ENCODE measurements at places on chromosomes 2 and 18.
A peak's percentile ranks its signal among the peaks of the same experiment; 100 is the strongest.

DNA sequence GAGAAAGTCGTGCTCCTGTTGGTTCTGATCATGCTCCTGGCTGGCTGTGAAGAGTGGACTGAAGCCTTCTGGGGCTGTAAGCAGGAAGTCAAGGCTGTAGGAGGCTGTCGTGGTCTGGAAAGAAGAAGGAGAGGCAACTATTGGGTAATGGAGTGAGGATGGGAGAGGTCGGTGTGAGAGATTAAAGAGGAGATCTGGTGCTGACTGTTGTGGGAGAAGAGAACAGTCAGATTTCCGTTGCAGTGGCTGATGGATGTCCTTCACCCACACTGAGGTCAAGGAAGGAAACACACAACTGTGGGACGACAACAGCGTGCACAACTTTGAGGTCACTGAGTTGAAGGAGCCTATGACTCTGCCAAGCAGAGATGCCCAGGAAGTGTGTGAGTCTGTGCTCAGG lies 2.8 kb upstream of the PSMD1 start:
- H3K4me3 ChIP-seq, result no peak overlapping the region
- DNase-seq, result no peak
- peaks cover 22% of the 10 kb centered on the region for H3K27me3 ChIP-seq

DNA sequence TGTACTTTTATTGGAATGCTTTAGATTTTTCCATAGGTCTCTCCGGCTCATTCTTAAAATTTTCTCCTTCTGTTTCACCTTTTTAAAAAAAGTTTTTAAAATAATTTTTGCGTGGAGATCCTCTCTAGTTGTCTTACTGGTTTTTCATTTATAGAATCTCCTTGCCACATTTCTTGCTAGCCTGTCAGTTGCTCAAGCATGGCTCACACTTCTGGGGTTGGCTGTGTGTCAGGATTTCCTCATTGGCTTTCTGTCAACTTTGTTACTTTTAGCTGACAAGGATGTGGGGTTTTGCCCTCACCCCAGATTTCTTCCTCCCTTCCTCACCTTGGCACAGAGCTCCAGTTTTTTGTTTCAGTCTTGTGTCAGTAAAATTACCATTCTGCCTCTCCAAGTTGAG lies 124.6 kb downstream of the ZNF407 start:
- H3K4me3 ChIP-seq, result no peak overlapping the region
- H3K4me1 ChIP-seq, result peaks cover 22% of the 10 kb centered on the region
- no peak for DNase-seq
- H3K27ac ChIP-seq, result no peak overlapping the region
- H3K36me3 ChIP-seq, result peaks cover 2% of the 10 kb centered on the region

- H3K36me3 ChIP-seq, result peaks cover 13% of the 10 kb centered on the region
- H3K27me3 ChIP-seq, result peaks cover 7% of the 10 kb centered on the region
- H3K27ac ChIP-seq, result peak overlapping the region; percentile 53
- no peak for DNase-seq
- no peak overlapping the region for H3K4me3 ChIP-seq
- H3K4me1 ChIP-seq, result peaks cover 20% of the 10 kb centered on the region
These were observed 1.6 kb upstream of the ADNP2 start for GRCh38 chr18:80107426-80107825.

DNA sequence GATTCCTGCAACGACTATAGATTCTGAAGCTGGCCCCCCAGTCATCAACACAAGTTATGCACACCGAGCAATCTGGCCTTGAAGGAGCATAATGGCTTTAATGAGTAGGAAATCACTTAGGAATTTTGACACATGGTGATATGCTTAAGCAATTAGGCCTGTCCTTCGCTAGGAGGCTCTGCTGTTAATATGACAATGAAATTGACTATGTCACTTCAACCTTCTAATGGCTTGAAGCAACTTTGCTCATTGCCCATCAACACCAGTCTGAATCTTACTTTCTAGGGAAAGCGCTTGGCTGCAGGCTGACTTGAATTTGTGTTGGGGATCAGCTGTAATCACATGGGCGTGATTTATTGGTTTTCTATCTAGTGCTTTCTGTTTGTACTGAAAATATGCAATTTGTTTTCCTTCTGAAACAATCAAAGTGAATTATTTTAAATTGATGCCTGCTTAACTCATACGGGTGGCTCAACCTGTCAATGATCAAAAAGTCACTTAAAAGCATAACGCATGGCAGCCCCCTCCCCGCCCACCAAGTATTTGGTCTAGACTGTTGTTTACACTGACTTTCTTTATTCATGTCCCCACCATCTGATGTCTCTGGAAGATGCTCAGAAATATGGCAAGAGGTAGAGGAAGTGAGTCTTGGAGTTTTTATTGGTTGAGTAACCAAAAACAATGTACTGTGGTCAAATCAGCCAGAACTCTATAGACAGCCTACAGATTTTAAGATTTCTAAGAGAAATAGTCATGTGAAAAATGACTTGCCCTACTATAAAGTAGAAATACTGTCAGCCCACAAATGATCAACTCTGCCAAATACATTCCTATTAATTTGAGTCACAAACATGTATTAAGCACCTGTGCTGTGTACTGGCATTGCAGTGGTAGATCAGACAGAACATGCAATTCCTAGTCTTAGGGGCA lies 344.9 kb downstream of the RBM43 start:
- no peak overlapping the region for H3K4me3 ChIP-seq
- no peaks in the 10 kb centered on the region for H3K4me1 ChIP-seq
- no peaks in the 10 kb centered on the region for H3K27me3 ChIP-seq
- DNase-seq, result no peak
- H3K27ac ChIP-seq, result no peak overlapping the region
- no peaks in the 10 kb centered on the region for H3K36me3 ChIP-seq

- peak; percentile 34 for DNase-seq
- peak overlapping the region; percentile 2 for H3K27ac ChIP-seq
- no peak overlapping the region for H3K4me3 ChIP-seq
- H3K4me1 ChIP-seq, result peaks cover 40% of the 10 kb centered on the region
- H3K27me3 ChIP-seq, result peaks cover 2% of the 10 kb centered on the region
These were observed 29.4 kb downstream of the ITM2C start for GRCh38 chr2:230893841-230894781.

GRCh38 chr2:192184349-192184748 lies 10.4 kb downstream of the TMEFF2 start:
- H3K4me3 ChIP-seq, result no peak overlapping the region
- H3K27me3 ChIP-seq, result peaks cover 17% of the 10 kb centered on the region
- H3K4me1 ChIP-seq, result no peaks in the 10 kb centered on the region
- DNase-seq, result no peak
- H3K36me3 ChIP-seq, result no peaks in the 10 kb centered on the region

- H3K27ac ChIP-seq, result no peak overlapping the region
- peaks cover 2% of the 10 kb centered on the region for H3K4me1 ChIP-seq
- H3K27me3 ChIP-seq, result no peaks in the 10 kb centered on the region
- no peak for DNase-seq
- no peaks in the 10 kb centered on the region for H3K36me3 ChIP-seq
- no peak overlapping the region for H3K4me3 ChIP-seq
These were observed 86.9 kb downstream of the VSNL1 start for GRCh38 chr2:17627434-17627833.

GRCh38 chr2:221258464-221258863 lies 313.6 kb downstream of the EPHA4 start:
- H3K27ac ChIP-seq, result no peak overlapping the region
- no peaks in the 10 kb centered on the region for H3K27me3 ChIP-seq
- no peaks in the 10 kb centered on the region for H3K4me1 ChIP-seq
- DNase-seq, result no peak
- H3K36me3 ChIP-seq, result no peaks in the 10 kb centered on the region
- H3K4me3 ChIP-seq, result no peak overlapping the region

GRCh38 chr2:42110641-42111322 lies 58.4 kb upstream of the EML4 start:
- no peaks in the 10 kb centered on the region for H3K27me3 ChIP-seq
- H3K36me3 ChIP-seq, result no peaks in the 10 kb centered on the region
- H3K27ac ChIP-seq, result no peak overlapping the region
- H3K4me3 ChIP-seq, result no peak overlapping the region
- DNase-seq, result no peak
- peaks cover 12% of the 10 kb centered on the region for H3K4me1 ChIP-seq

GRCh38 chr2:25246001-25246400 lies 77.6 kb upstream of the POMC start:
- H3K4me3 ChIP-seq, result no peak overlapping the region
- H3K27me3 ChIP-seq, result no peaks in the 10 kb centered on the region
- peaks cover 50% of the 10 kb centered on the region for H3K36me3 ChIP-seq
- no peak overlapping the region for H3K27ac ChIP-seq
- peaks cover 19% of the 10 kb centered on the region for H3K4me1 ChIP-seq

DNA sequence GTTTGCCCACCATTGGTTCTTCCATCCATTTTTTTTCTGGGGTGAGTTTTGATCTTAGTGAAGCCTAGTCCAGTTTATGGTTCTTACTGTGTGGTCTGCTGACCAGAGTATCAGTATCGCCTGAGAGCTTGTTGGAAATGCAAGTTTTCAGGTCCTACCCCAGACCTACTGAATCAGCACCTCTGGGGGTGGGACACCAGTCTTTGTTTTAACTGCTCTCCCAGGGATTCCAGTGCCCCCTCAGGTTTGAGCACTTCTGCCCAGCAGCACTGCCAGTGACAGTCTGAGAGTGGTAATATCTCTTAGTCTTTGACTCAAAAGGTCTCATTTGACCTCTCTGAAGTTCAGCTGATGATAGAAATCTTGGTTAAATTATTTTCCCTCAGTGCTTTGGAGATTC lies 269.3 kb downstream of the ALPK2 start:
- no peaks in the 10 kb centered on the region for H3K27me3 ChIP-seq
- no peak for DNase-seq

- no peak overlapping the region for H3K27ac ChIP-seq
- no peaks in the 10 kb centered on the region for H3K36me3 ChIP-seq
- H3K4me1 ChIP-seq, result peaks cover 8% of the 10 kb centered on the region
These were observed 30.7 kb downstream of the PKP4 start for GRCh38 chr2:158487419-158487818.

- no peak overlapping the region for H3K27ac ChIP-seq
- no peak overlapping the region for H3K4me3 ChIP-seq
- no peaks in the 10 kb centered on the region for H3K36me3 ChIP-seq
- no peaks in the 10 kb centered on the region for H3K27me3 ChIP-seq
These were observed 68.6 kb upstream of the SPOPL start for GRCh38 chr2:138432971-138433370.

DNA sequence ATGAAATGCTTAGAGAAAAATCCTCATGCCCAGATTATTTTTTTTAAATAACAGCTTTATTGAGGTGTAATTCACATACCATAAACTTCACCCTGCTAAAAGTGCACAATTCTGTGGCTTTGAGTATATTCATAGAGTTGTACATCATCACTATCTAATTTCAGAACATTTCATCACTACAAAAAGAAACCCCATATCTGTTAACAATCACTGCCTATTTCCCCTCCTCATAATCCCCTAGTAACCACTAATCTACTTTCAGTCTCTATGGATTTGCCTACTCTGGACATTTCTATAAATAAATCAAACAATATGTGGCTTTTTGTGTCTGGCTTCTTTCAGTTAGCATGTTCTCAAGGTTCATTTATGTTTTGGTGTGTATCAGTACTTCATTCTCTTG lies 51.4 kb downstream of the OSBPL1A start:
- no peaks in the 10 kb centered on the region for H3K27me3 ChIP-seq
- no peak overlapping the region for H3K27ac ChIP-seq
- H3K4me1 ChIP-seq, result no peaks in the 10 kb centered on the region
- no peaks in the 10 kb centered on the region for H3K36me3 ChIP-seq
- DNase-seq, result no peak
- no peak overlapping the region for H3K4me3 ChIP-seq

- H3K4me1 ChIP-seq, result peaks cover 7% of the 10 kb centered on the region
- H3K4me3 ChIP-seq, result peak within 1 kb of the TSS; percentile 74
- DNase-seq, result peak; percentile 75
- no peak within 1 kb of the TSS for H3K27ac ChIP-seq
- no peaks in the 10 kb centered on the region for H3K36me3 ChIP-seq
- peaks cover 29% of the 10 kb centered on the region for H3K27me3 ChIP-seq
These were observed at the start of gene LTBP1 for GRCh38 chr2:32946314-32947075. LTBP1 (plus strand) TSS chr2:32946953; CDS start chr2:32947325, 372 bp downstream.

DNA sequence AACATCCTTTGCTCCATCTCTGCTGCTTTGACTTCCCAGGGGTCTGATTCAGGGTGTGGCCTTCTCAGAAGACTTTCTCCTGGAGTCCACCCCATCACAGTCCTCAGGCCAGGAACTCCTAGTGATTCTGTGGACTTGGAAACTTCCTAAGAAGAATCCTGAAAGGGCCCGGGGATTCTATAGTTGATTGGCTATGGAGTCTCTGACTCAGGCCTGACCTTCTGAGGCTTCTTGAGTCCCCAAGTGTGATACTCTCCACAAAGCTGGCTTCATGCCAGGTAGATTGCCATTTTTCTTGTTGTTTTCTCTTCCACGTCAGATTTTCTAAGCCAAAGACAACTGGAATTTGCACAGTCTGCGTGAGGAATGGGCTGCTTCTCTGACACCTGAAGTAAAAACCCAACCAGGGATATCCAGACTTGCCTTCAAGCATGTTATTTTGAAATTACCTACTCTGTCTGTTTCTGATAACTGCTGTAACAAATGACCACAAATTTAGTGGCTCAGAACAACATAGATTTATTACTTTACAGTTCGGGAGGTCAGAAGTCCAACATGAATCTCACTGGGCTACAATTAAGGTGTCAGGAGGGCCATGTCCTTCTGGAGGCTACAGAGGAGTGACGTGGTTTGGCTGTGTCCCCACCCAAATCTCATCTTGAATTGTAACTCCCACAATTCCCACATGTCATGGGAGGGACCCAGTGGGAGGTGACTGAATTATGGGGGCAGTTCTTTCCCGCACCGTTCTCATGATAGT lies 69.3 kb downstream of the ALPK2 start:
- H3K27me3 ChIP-seq, result no peaks in the 10 kb centered on the region
- H3K36me3 ChIP-seq, result no peaks in the 10 kb centered on the region
- H3K4me3 ChIP-seq, result no peak overlapping the region
- H3K27ac ChIP-seq, result no peak overlapping the region
- H3K4me1 ChIP-seq, result peaks cover 15% of the 10 kb centered on the region

GRCh38 chr2:135831180-135831812 lies 5.7 kb downstream of the LCT start:
- peaks cover 6% of the 10 kb centered on the region for H3K36me3 ChIP-seq
- DNase-seq, result no peak
- no peak overlapping the region for H3K27ac ChIP-seq
- no peaks in the 10 kb centered on the region for H3K27me3 ChIP-seq
- H3K4me1 ChIP-seq, result peaks cover 9% of the 10 kb centered on the region
- no peak overlapping the region for H3K4me3 ChIP-seq

DNA sequence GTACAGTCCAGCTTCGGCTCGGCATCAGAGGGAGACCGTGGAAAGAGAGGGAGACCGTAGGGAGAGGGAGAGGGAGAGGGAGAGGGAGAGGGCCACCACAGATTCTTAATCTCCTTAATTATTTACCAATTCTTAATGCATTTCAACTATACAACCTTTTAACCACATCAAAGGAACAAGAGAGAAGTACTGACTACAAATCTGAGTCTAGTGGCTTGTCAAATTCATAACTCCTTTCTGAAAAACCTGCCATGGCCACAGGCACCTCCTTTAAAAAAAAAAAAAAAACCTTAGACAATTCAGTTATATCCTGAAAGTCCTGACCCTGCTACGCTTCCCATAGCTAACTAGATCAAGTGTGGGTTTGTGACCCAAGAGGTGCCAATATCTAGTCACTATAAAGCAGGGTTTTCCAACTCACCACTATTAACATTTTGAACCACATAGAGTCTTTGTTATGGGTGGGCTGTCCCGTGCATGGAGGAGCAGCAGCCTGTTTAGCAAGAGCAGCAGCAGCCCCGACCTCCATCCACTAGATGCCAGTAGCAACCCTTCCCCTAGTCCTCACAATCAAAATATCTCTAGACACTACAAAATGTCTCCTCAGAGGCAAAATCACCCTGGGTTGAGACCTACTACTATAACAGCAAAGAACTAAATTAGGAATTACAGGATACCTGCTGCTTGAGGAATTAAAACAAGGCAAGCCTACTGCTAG lies 6.8 kb downstream of the ESCO1 start:
- peaks cover 18% of the 10 kb centered on the region for H3K4me1 ChIP-seq
- DNase-seq, result no peak
- H3K4me3 ChIP-seq, result no peak overlapping the region
- H3K27ac ChIP-seq, result no peak overlapping the region
- no peaks in the 10 kb centered on the region for H3K27me3 ChIP-seq

Measured in activated CD8-positive, alpha-beta T cell treated with anti-CD3 and anti-CD28 coated beads, Interleukin-2, amount 10 ng/mL, durations not matched to agents 7 days and 5 days (primary cell).